ENCODE measurements at places on chromosomes 12 and 14.
A peak's percentile ranks its signal among the peaks of the same experiment; 100 is the strongest.

DNA sequence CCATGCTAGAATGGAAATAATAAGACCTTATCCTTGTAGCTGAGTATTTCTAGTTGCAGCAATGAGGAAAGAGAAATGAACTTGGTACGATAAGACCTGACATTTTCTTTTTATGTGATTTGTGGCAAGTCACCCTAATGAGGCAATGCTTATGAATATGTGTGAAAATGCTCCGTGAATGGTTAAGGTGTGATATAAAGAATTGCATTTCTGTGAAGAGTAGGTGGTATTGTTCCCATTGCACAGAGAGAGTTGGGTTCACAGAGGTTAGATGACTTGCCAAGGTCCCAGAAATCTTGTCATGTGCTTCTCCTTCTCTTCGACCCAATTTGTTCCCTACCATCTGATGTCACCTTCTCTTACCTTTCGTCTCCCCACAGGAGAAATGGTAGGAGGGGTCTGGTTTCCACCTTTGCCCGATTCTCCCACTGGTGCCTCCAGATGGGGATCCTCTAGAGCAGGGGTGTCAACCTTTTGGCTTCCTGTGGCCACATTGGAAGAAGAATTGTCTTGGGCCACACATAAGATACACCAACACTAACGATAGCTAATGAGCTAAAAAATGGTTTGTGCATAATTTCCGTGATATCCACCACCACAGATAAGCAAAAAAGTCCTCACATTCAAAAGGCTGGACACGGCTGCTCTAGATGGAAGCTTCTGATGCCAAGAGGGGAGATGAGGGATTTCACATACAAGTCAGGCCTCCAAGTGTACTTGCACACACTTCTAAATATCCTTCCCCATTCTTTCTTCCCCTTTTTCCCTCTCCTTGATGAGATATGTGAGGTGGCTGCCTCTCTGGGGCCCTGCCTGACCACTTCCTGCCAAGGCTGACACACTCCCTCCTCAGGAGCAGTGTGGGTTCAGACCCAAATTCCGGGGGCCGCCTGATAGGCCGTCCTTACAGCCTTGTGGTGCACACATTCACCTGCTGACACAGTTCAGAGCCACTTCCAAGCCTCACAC is 96.1 kb downstream of the PLXNC1 start:
- DNase-seq, result no peak

- DNase-seq, result no peak
These were observed 367.2 kb downstream of the EMP1 start for GRCh38 chr12:13563743-13564125.

- no peak for DNase-seq
These were observed 1.5 kb downstream of the FKBP4 start for GRCh38 chr12:2796187-2796666.

DNA sequence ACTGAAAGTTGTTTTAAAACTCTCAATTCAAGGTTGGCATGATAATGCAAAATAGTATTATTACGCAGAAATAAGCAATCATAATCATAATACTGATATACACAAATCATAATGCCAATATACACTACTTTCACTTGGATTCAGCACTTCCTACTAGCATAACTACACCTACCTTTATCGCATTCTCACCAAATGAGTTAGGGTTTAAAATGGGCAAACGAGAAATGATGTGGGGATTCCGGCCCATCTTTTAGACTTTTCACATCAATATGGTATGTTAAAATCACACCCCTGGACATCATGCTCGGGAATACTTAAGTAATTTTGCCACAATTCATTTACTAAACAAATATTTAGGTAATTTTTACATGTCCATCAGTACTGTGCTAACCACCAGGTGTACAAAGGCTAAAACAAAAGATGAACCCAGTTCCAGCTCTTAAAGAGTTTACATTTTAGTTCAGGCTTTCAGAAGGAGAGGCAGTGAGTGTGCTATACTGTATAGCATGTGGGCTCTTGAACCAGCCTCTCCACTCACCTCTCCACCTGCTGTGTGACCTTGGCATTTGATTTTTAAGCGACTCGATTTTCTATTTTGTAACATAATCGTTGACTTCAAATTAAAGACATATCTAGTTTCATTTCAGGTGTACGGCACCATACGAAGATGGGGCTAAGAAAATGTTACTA is 1.1 kb upstream of the USP15 start:
- peak; percentile 53 for DNase-seq

- no peak for DNase-seq
These were observed 114.0 kb downstream of the RALGAPA1 start for GRCh38 chr14:35695072-35695471.

DNA sequence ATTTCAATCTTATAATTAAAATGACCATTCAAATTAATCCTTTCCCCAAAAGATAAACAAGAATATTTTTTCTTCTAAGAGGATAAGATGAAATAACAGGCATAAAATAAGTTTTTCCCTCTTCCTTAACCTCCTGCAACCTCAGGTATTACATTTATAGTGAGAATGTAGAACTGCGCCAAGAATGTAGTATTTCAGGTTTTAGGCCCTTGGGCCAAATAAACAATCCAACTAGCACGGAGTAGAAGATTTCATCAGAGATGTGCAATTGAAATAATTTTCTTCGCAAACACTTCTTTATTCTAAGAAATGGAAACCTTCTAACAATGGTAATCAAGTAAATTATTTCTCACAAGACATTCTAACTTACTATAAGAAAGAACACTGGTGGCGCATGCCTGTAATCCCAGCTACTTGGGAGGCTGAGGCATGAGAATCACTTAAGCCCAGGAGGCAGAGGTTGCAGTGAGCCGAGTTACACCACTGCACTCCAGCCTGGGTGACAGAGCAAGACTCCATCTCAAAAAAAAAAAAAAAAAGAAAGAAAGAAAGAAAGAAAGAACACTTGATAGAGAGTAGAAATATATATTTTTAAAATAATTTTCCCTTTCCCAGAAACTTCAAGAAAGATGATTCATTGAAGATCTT is 100.8 kb downstream of the TAOK3 start:
- DNase-seq, result no peak

DNA sequence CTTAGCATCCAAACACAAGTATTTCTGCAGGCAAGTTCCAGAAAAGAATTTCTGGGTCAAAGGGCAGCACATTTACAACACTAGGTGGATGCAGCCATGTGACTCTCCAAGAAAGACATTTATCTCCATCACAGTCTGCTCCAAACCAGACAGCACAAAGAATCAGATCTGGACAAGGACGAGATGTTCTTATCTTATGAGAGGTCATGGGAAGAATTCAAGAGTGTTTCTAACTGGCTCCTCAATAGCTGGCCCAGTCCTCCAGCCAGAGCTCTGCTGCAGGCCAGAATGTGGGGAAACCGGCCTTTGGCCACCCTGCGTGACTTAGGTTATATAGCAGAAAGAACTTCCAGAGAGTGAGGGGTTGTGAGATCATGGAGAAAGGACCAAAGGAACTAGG is 17.4 kb downstream of the TMEM119 start:
- DNase-seq, result no peak

GRCh38 chr12:114682785-114683708 is 928 bp downstream of the TBX3 start:
- DNase-seq, result no peak

DNA sequence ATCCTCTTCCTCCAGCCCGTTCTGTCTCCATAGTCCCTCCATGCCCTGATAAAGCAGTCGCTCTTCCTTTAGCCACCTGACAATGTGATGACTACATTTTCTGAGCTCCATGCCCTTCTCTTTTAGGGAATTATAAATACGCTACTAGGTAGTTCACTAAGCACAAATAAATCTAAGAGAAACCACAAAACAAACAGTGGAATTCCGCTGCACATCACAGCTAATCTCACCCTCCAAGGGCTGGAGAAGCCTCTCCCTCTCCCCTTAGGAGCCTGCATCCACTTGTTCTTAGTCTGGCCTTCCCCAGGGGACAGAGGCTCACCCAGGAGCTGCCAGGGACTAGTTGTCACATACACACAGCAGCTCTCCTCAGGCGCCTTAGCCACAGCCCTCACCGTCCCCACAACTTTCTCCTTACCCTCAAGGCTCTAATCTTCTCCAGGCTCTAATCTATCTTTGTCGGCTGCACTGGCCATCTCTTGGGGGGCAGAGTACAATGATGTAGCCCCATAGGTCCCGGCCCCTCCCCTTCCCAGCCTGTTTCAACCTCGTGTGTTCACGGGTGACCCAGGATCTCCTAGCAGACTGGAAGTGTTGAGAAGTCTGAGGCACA is 55.9 kb upstream of the GPR68 start:
- no peak for DNase-seq

DNA sequence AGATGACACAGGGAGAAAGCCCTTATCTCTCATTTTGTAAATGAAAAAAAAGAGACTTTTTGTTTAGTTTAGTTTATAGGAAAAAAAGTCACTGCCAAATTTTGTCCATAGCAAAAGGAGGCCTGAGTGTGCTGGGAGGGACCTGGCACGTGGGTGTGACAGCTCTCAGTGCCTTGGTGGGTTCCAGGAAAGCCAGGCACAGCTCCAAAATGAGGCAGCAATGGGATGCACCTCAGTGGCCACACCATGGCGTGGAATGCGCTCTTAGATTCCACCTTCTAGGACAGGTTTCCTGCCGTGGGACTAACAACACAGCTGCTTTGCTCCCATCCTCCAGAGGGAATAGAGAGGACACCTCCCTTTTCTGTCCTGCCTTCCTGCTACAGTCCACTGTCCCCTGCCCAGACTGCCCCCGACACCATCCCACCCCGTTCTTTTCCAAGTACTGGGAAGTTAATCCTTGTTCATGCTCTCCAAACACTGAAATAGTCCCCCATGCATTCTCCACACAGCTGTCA is 207.6 kb downstream of the EMP1 start:
- no peak for DNase-seq

- DNase-seq, result no peak
These were observed 44.7 kb downstream of the MBIP start for GRCh38 chr14:36275741-36276140.

DNA sequence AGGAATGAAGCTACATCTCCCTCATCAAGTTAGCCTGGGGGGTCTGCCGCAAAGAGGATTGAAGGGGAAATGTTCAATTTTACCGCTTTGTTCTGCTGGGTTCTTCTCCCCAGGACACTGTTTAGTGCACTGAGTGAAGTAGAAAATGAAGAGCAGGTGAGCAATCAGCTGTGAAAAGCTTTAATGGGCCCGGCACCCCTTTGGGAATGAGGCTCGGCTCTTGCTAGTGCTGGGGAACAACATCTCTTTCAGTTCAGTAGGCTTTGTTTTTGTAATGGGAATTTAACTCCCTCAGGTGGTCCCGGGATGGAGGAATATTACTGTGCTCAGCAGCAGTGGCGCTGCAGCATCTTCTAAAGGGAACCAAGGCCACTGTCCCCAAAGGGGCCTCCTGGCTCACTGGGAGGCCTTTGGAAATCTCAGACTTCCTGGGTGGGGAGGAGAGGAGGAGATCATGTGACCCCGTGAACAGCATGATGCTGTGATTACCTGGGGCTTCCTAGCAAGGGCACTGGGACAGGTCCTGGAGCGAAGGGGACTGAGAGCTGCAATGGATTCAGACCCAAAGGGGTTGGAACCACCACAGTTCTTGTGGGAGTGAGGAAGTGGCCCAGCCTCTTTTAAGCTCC is 85.2 kb upstream of the MAX start:
- no peak for DNase-seq

- DNase-seq, result no peak
These were observed 1.1 kb upstream of the PAPLN start for GRCh38 chr14:73236157-73236556.

DNA sequence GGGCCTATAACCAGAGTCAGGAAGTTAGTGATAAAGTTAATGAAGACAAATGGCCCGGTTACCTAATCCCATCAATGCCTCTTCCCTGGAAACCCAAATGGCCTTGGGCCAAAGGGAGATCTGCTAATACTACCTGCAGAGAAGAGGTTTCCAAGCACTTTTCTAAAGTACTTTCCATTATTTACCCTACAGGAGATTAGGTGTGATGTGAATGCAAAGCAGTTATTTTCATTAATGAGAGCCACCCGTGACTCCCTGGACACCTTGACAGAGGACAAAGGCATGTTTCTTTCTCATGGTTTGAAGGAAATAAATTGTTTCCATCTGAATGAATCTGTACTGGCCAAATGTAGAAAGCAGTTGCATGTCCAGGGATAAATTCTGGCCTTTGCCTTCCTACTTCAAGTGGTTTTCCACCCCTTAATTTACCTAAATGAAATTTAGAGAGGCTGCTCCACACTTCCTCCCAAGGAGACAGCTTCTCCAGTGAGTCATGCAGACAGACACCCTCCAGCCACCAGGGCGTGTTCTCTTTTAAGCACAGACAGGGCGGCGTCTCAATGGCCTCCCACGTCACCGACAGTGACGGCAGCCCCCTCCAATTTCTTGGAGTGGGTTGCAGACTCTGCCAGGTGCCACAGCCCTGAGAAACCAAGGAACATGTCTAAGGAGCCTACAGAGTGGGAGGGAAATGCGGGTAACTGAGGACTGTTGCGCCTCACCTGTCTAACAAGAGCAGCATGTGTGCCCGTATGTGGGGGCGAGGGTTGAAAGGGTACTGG is 43.9 kb upstream of the GNPNAT1 start:
- DNase-seq, result no peak

DNA sequence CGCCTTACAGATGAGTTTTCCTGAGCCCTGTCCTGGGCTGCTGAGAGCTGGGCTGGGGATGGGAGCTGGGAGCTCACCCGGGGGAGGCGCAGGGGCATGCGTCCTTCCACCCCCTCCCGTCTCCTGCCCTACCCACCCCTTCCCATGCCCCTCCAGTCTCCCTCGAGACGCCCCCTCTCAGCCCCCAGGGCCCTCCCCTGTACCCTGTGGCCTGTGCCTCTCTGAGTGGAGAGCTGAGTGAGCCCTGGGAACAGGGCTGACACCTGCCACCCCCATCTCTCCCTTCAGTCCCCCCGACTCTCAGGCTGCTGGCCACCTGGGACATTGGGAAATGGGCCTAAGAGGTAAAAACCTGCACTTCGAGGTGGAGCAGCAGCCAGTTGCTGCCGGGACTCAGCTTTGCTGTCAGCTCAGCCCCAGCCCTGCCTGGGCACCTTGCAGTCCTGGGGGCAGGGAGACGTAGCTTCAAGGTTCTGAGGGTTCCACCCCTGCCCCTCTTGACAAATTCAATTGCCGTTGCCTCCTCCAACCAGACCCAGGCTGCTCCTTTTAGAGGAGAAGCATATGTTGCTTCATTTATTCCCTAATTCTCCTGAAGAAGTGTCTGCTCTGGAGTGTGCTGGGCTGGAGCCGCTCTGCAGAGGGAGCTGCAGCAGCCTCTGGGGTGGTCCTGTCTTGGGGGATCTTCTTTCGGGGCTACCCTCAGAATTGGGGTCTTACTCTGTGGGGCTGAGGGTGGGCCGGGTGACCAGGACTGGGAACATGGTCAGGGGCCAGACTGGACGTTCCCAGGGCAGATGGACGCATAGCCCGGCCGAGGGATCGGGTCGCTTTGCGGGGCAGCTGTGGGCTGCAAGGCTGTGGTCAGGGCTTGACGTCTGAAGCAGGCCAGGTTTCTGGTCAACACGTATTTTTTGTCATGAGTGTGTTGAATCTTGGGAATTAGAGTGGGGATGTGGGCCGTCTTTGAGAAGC is 141.4 kb downstream of the ADGRD1 start:
- DNase-seq, result no peak

Measured in NCI-H526 treated with DMSO at 0.1 percent for 48 hours (cell line).